ENCODE measurements at places on chromosomes 13 and 19.

DNA sequence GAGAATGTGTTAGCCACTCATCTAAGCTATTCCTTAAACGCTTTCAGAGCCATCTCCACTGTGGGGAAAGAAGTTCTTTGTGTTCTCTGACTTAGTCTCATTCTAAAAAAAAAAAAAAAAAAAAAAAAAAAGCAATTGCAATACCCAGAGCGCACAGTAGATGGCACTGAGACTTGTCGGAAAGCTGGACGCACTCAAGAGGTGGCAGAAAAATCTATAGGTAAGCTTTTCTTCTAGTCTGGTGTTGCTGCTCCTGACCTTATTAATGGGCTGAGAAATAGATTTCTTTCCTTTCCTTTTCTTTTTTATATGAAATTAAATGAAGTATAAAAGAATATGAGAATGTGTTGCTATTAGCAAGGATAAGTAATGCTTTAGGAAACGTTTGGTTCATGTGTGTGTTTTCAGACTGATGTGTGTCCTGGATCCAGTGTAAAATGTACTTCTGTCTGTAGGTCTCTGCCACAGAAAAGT lies 4.7 kb upstream of the GJB2 start:
- H3K4me3 ChIP-seq: no peak overlapping the region
- H3K36me3 ChIP-seq: no peaks in the 10 kb centered on the region
- DNase-seq: no peak
- H3K4me1 ChIP-seq: peaks cover 19% of the 10 kb centered on the region
- peaks cover 57% of the 10 kb centered on the region for H3K27me3 ChIP-seq

- no peaks in the 10 kb centered on the region for H3K36me3 ChIP-seq
- peaks cover 21% of the 10 kb centered on the region for H3K27me3 ChIP-seq
- H3K27ac ChIP-seq: no peak overlapping the region
- no peak overlapping the region for H3K4me3 ChIP-seq
- no peak for DNase-seq
Measured at GRCh38 chr19:28324275-28325060, 888.5 kb downstream of the UQCRFS1 start.

GRCh38 chr13:111962431-111962891 lies 104.5 kb upstream of the SOX1 start:
- no peaks in the 10 kb centered on the region for H3K4me1 ChIP-seq
- DNase-seq: no peak
- no peak overlapping the region for H3K27ac ChIP-seq
- peaks cover 40% of the 10 kb centered on the region for H3K27me3 ChIP-seq

DNA sequence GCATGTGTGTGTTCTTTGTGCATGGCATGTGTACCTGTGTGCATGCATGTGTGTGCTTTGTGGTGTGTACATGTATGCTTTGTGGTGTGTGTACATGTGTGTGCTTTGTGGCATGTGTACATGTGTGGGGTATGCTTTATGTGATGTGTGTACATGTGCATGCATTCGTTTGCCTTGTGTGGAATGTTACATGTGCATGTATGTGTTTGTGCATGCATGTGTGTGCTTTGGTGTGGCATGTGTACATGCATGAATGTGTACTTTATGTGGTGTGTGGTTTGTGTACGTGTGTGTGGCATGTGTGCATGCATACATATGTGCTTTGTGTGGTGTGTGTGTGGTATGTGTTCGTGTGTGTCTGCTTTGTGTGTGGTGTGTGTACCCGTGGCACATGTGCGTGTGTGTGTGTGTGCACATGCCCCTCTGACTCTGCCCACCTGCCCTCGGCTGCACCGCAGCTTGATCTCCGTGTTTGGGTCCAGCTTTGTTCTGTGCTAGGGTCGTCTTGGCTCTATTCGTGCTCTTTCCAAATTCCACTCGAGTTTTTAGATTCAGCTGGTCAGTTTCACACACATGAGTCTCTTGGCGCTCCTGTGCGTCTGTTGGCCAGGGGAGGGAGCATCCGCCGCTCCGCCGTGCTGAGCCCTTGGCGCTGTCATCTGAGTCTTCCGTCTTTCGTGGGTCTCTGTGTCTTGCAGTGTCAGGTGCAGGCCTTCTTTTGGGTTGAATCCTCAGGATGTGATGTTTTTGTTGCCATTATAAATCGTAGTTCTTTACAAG lies 46.5 kb upstream of the TFDP1 start:
- no peaks in the 10 kb centered on the region for H3K27me3 ChIP-seq
- H3K4me1 ChIP-seq: peaks cover 9% of the 10 kb centered on the region
- H3K36me3 ChIP-seq: peaks cover 31% of the 10 kb centered on the region

GRCh38 chr13:62057286-62057685 lies 641.6 kb upstream of the PCDH20 start:
- no peak overlapping the region for H3K4me3 ChIP-seq
- H3K36me3 ChIP-seq: no peaks in the 10 kb centered on the region
- no peak overlapping the region for H3K27ac ChIP-seq
- H3K4me1 ChIP-seq: no peaks in the 10 kb centered on the region
- no peaks in the 10 kb centered on the region for H3K27me3 ChIP-seq

GRCh38 chr19:48635966-48636858 lies 967 bp downstream of the DBP start:
- H3K36me3 ChIP-seq: peaks cover 12% of the 10 kb centered on the region
- H3K4me1 ChIP-seq: peaks cover 67% of the 10 kb centered on the region
- H3K27me3 ChIP-seq: no peaks in the 10 kb centered on the region
- H3K27ac ChIP-seq: peak overlapping the region; percentile 98
- DNase-seq: no peak
- H3K4me3 ChIP-seq: peak overlapping the region; percentile 81

GRCh38 chr19:18875726-18876125 lies 20.2 kb downstream of the CERS1 start:
- H3K4me1 ChIP-seq: peaks cover under 1% of the 10 kb centered on the region
- peaks cover 31% of the 10 kb centered on the region for H3K27me3 ChIP-seq
- DNase-seq: no peak

DNA sequence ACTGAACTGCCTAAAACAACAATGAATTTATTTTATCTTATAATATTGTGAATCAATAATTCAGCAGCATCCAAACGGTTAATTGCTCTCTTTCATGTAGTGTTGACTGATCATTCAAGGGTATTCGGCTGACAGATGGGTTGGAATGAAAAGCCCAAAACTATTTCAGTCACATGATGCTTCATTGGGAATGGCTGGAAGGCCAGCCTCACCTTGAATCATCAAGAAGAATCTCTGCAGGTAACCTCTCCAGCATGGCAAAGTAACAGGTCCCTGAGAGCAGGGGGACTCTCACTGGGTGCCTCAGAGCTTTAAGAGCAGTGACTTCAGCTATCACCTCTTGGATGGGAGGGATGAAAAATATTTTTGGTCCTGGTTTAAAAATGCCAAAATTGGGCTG lies 1395.7 kb downstream of the OLFM4 start:
- no peak overlapping the region for H3K4me3 ChIP-seq
- H3K4me1 ChIP-seq: no peaks in the 10 kb centered on the region
- no peak overlapping the region for H3K27ac ChIP-seq
- DNase-seq: no peak
- H3K36me3 ChIP-seq: no peaks in the 10 kb centered on the region

DNA sequence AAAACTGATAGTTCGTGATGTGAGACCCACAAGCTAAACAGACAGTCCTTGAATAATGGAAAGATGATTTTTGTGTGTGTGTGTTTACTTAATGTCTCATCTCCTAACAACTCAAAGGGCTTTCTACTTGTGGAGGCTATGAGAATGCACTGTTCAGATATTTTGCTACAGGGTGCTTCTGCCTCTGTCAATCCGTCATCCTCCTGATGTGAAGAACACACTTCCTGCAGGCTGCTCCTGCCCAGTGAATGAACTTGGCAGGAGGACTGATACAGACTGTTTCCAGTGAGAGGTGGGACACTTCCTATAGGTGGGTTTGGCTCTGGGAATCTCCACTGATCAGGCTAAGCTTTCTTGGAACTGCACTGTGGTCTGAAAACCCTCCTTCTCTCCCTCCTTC lies 168.4 kb upstream of the STARD13 start:
- no peak overlapping the region for H3K4me3 ChIP-seq
- H3K27ac ChIP-seq: peak overlapping the region; percentile 58
- no peak for DNase-seq
- peaks cover 19% of the 10 kb centered on the region for H3K4me1 ChIP-seq

DNA sequence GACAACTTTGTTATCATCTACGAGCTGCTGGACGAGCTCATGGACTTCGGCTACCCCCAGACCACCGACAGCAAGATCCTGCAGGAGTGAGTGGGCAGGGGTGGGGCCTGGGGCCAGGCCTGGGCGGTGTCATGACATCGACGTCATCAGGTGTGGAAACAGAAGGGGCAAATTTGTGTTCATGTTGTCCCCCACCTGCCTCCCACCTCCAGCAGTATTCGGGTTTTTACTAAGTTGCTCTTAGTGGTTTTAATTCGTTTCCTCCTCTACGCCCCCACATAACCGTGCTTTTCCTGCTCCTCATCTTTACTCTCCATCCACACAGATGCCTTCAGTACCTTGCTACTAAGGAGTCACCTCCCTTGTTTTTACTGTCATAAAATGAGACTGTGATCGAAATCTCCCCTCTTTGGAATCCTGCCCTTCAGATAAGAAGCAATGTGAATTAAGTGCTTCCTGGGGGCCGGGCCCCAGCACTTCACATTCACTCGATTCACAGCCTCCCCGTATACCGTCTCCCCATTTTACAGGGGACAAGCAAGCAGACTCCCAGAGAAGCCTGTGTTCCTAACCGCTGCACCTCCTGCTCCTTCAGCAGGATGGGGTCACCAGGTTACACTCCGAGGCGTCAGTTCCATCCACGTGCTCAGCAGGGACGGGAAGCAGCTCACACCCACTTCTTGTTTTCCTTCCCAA lies 10.5 kb downstream of the AP1M1 start:
- peaks cover 27% of the 10 kb centered on the region for H3K4me1 ChIP-seq
- H3K4me3 ChIP-seq: no peak overlapping the region
- peaks cover 73% of the 10 kb centered on the region for H3K36me3 ChIP-seq
- H3K27me3 ChIP-seq: no peaks in the 10 kb centered on the region
- H3K27ac ChIP-seq: no peak overlapping the region

GRCh38 chr13:48526286-48526685 lies 6.6 kb downstream of the RCBTB2 start:
- DNase-seq: no peak
- no peak overlapping the region for H3K27ac ChIP-seq
- no peaks in the 10 kb centered on the region for H3K27me3 ChIP-seq
- H3K36me3 ChIP-seq: peaks cover 4% of the 10 kb centered on the region

DNA sequence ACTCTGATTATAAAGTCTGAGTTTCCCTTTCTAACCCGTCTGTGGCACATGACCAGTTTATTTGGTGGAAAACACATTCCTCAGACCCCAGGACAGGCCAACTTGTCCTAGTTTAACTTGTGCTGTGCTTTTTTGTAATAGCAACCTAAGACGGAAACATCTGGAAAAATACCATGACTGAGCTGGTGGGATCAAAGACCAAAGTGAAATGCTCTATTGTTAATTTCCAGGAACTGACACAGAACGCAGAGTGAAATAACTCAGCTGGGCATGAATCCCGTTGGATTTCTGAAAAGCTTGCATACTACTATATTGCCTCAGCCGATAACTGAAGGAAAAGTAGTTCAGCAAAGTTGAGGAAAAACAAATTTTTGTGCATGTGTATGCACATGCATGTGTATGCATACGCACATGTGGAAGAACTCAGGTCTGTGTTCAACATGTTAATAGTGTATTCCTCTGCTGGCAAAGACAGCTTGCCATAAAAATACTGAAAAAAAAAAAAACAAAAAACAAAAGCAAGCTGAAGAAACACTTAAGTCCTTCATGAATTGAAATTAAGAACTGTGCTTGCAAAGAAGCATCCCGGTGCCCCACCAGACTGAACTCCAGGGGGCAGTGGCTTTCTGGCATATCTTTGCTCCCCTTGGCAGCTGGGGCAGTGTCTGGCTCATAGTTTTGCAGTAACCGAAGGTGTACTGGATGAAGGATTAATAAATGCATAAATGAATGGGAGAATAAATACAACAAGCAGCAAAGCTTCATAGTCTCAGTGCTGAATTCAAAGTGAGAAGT lies 187.8 kb downstream of the LHFPL6 start:
- H3K27ac ChIP-seq: peak overlapping the region; percentile 85
- DNase-seq: peak; percentile 56
- peak overlapping the region; percentile 29 for H3K4me3 ChIP-seq
- peaks cover 92% of the 10 kb centered on the region for H3K4me1 ChIP-seq
- no peaks in the 10 kb centered on the region for H3K36me3 ChIP-seq
- H3K27me3 ChIP-seq: no peaks in the 10 kb centered on the region

DNA sequence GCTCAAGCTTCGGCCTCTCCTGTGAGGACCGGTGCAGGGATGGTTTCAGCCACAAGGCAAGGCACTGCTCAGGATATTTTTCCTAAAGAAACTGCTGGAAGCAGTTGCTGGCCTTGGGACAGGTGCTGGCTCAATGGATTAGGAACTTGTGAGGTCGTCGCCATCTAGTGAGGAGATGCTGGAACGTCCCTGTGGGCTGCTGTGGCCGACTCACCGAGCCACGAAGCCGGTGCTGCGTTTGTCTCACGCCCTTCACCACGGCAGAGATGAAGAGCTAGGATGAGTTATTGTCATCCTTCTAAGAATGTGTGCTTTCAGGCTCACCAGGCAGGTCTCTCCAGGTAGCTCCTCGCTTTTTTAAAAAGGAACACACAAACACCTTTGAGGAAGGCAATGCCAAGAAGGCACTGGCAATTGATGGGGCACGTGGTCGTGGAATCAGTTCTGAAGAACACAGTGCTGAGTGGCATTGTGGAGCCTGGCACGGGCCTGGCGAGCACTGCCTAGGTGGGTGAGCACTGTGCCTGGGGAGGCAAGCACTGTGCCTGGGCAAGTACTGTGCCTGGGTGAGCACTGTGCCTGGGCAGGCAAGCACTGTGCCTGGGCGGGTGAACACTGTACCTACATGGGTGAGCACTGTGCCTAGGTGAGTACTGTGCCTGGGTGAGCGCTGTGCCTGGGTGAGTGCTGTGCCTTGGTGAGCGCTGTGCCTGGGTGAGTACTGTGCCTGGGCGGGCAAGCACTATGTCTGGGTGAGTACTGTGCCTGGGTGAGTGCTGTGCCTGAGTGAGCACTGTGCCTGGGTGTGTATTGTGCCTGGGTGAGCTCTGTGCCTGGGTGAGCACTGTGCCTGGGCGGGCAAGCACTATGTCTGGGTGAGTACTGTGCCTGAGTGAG lies 140.4 kb downstream of the TEX29 start:
- no peak overlapping the region for H3K4me3 ChIP-seq
- H3K27me3 ChIP-seq: peaks cover 77% of the 10 kb centered on the region
- no peaks in the 10 kb centered on the region for H3K36me3 ChIP-seq

DNA sequence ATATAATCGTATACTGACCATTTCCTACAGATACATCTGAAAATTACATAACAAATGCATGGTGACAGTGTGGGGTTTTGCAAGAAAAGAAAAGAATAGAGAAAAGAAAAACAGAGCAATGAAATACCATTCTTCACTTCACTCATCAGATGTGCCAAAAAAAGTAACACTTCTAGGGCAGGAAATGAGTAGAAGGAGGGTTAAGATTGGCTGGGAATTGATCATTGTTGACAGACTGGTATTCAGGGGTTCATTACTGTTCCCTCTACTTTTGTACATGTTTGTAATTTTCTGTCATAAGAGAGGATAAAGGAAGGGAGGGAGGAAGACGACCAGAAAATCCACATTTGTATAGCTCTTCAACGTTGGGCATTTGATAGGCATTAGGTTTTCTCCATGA lies 31.5 kb downstream of the ABCC4 start:
- no peaks in the 10 kb centered on the region for H3K27me3 ChIP-seq
- peaks cover 29% of the 10 kb centered on the region for H3K4me1 ChIP-seq
- no peak overlapping the region for H3K27ac ChIP-seq
- peaks cover 4% of the 10 kb centered on the region for H3K36me3 ChIP-seq

GRCh38 chr13:35781036-35782000 lies 304.8 kb upstream of the MAB21L1 start:
- no peak overlapping the region for H3K4me3 ChIP-seq
- no peaks in the 10 kb centered on the region for H3K4me1 ChIP-seq

All from left ventricle myocardium inferior (tissue), 1 donor.